Stimulated activated CD4-positive, alpha-beta T cell treated with anti-CD3 and anti-CD28 coated beads, Interleukin-1b, Interleukin-23, amount 100 ng/mL, for 48 hours (primary cell): ENCODE measurements at places on chromosomes 6 and 20.
A peak's percentile ranks its signal among the peaks of the same experiment; 100 is the strongest.

- no peak for DNase-seq
Observed at GRCh38 chr6:136532030-136532429, 18.2 kb downstream of the MAP7 start.

DNA sequence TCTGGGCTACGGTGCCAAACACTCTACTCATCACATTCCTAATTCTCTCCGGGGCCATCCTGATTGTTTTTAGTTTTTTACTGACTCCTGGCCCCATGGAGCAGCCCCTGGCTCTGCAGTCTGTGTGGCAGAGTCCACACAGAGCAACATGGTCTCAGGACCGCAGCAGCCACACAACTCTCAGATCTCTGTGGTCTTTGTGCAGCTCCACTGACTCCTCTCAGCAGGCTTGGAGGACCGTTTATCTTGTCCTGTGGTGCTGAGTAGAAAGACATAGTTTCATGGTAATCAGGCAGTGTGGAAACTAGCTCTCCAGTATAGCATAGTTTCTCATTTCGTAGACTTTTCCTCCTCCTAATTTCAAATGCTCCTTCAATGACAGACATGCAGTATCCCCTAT is 168.4 kb downstream of the EDN1 start:
- DNase-seq, result no peak

- no peak for DNase-seq
Observed at GRCh38 chr6:10031617-10032016, 383.3 kb downstream of the TFAP2A start.

GRCh38 chr6:96651816-96652215 is 88.9 kb downstream of the FHL5 start:
- no peak for DNase-seq

GRCh38 chr6:137894779-137895385 is 27.8 kb downstream of the TNFAIP3 start:
- no peak for DNase-seq

- DNase-seq, result no peak
Observed at GRCh38 chr20:45111799-45112471, 3.0 kb downstream of the WFDC5 start.

DNA sequence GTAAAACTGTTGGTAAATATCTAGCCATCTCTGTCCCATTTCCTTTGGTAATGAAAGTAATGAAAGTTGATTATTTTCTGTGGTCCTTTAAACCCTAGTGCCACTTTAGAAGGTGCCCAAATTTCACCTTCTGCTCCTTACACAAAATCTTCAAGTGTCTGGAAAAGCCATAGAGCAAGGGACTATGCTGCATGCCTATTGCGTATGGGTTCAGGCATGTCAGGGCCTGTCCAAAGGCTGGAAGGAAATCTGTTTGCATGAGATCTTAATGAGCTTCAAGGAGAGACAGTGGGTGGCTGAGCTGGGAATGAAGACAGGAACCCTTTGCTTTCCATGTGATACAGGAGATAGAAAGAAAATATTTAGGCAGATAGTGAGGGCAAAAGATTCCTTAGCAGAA is 66.6 kb upstream of the CCN6 start:
- DNase-seq, result no peak

GRCh38 chr20:5448449-5449118 is 131.8 kb upstream of the PROKR2 start:
- peak; percentile 29 for DNase-seq

GRCh38 chr20:25136643-25137559 is 55.0 kb upstream of the VSX1 start:
- DNase-seq, result no peak

- no peak for DNase-seq
Observed at GRCh38 chr6:72037006-72037405, 150.7 kb downstream of the RIMS1 start.

- DNase-seq, result peak; percentile 66
Observed at GRCh38 chr6:30463651-30464618, 25.4 kb upstream of the HLA-E start.

DNA sequence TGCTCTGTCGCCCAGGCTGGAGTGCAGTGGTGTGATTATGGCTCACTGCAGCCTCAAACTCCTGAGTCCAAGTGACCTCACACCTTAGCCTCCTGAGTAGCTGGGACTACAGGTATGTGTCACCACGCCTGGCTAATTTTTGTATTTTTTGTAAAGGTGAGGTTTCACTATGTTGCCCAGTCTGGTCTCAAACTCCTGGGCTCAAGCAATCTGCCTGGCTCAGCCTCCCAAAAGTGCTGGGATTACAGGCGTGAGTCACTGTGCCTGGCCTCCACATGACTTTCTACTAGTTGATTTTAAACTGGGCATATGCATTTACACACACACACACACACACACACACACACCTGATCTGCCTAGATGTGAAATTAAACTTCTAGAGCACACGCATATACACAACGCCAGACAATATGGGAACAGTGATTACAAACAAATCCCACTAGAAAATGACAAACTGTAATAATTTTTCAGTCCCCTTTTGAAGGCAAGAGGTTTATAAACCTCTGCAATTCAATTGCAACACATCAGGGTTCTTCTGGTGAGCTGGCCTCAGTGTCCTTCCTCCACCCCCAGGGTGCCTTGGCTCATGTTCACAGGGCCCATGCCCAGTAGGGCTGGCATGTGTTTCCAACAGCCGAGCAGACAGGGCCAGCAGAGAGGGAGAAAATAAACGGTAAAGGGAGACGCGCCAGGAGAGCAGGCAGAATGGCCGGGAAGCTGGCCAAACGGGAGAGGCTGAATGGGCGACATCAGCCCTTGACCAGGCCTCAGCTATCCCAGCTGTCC is 31.2 kb downstream of the PARD6B start:
- DNase-seq, result no peak

GRCh38 chr6:129485746-129486145 is 224.2 kb downstream of the ARHGAP18 start:
- no peak for DNase-seq

DNA sequence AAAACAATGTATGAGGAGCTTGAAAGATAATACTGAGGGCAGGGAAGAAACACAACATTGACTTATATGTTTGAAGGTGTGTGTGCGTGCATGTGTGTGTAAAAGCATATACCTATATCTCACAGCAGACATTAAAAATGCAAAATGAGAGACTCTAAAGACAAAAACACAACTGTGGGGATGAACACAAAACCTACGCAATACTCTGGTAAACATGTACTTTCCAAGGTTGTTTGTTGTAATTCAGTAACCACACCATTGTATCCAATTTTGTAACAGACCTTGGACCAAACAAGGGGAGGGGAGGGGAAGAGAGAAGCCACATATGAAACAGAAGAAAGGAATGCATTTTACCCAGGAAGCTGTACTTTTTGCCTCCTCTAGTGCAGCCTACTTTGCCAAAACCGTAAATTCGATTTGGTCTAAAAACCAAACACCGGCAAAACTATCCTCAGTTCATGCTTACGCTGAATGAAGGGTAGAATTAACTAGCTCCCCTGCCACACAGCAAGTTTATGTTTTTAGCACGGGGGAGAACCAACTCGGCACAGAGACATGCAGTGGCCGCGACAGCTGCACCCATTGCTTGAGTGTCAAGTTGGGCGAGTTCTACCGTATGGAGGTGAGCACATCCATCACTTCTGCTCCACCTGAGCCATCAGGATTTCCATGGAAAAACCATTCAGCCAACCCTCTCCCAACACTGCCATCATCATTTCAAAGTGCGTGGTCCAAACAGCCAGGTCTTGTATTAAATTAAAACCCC is 50.0 kb downstream of the CNKSR3 start:
- DNase-seq, result no peak

DNA sequence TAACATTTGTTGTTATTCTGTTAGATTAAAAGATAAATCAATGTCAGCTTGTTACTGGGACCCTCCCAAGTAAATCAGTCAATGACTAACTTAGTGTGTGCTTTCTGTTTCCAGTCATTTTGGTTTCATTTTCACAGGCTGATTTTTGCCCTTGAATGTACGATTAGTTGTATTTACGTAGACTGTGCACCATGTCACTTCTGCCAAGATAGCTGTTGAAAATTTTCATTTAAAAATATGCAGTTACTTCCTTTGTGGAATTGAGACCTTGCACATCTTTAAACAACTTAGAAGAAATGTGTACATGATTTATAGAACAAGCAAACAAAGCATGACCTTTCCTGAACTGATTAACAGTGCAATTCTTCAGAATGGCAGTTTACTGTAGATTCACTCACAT is 944.8 kb upstream of the CITED2 start:
- DNase-seq, result no peak

DNA sequence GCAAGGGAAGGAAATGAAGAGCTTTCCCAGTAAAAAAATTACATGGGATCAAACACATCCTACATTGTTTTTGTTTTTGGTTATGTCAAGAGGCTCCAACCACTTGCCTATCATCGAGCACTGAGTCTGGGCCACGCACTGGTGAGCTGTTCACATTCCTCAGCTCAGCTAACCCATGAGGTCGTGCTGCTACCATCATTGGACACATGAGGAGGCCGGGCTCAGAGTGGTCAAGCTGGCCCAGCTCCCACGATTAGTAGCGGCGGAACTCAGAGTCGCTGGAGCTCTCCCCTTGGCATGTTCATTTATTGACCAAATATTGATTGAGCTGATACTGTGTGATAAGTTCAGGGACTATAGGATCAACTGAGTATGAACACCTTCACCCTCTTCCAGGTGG is 164.9 kb downstream of the CDH26 start:
- no peak for DNase-seq

DNA sequence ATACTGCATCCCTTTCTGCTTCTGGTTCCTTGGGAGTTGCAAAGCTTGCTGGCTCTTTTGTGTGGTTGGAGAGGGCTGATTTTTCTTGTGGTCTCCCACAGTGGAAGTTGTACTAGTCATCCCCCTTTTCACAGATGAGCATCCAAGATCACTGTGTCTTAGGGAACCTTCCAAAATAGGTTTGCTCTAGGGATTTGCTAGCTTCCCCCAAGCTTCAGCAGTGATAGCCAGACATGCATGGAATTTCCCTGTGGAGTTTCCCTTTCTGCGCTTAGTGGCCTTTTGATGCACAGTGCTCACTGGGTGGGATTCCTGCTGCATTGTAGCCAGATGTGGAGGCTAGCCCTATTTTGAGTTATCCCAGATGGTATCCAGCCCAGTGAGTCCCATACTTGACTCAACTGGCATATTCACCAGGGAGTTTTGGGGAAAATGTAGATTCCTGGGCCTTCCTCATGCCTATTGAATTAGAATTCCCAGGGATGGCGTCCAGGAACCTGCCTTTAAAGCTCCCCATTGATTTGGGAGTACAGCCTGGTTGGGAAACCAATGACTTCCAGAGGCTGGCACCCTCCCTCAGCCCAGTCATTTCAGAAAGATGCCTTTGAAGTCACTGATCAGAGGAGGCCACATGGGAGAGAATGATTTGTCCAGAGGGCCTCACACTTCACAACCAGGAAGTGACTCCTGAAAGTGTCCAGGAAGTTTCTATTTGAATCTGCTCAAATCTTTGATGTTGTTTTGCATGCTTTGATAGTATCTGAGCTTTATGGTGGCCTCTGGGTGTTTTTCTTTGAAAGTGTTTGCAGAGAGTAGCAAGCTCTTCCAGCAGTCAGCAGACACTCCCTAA is 25.9 kb downstream of the PPARD start:
- peak; percentile 52 for DNase-seq

- DNase-seq, result no peak
Observed at GRCh38 chr6:139587469-139587868, 213.0 kb upstream of the CITED2 start.

GRCh38 chr20:46178891-46179290 is 60.8 kb downstream of the CD40 start:
- DNase-seq, result no peak

DNA sequence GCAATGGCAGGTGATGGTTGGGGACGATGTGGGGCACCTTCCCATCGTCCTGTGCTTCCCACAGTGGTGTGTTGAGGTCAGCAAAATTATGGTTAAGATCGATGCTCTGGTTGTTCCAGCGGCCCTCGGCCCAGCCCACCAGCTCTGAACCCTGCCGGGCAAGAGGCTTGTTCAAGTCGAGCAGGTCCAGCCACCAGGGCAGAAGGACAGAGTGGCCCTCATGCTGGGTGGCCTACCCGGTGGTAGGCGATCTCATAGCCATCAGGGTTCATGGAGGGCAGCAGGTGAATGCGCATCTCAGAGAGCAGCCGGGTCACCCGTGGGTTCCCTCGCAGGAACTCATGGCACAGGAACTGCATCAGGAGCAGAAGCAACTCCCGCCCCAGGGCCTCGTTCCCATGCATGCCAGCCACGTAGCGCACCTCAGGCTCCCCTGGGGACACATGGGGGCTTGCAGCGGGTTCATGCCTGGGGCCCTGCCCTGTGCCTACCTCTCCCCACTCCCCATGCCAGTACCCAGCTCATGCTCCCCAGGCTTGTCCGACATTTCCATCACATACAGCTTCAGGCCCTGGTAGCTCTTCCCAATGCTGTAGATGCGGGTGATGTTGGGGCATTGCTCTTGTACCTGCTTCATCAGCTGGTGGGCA is 4.3 kb downstream of the CPXM1 start:
- DNase-seq, result no peak

- DNase-seq, result no peak
Observed at GRCh38 chr6:89270951-89271721, 44.0 kb downstream of the GABRR2 start.

GRCh38 chr20:20665606-20666332 is 46.7 kb downstream of the RALGAPA2 start:
- DNase-seq, result no peak

DNA sequence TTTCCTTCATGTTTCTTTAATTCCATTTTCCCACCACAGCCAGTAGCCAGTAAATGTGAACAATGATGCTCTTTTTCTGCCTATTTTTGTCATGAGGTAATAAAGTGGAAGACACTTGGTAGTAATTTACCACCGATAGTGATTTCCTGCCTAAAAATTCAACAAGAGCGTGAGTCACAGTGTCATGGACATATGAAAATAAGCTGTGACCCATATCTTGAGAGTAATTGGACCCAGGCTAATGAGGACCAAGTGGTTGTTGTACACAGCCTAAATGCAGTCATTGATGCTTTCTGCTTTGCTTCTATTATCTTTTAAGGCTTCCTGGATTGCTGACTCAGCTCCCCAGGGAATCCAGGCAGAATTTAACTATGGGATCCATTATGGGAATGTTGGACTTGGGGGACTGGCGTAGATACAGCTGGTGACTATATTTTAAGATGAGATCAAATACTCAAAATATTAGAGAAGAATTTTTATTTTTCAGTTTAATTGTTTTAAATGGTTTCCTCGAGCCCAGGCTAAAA is 265.9 kb upstream of the FERMT1 start:
- no peak for DNase-seq

DNA sequence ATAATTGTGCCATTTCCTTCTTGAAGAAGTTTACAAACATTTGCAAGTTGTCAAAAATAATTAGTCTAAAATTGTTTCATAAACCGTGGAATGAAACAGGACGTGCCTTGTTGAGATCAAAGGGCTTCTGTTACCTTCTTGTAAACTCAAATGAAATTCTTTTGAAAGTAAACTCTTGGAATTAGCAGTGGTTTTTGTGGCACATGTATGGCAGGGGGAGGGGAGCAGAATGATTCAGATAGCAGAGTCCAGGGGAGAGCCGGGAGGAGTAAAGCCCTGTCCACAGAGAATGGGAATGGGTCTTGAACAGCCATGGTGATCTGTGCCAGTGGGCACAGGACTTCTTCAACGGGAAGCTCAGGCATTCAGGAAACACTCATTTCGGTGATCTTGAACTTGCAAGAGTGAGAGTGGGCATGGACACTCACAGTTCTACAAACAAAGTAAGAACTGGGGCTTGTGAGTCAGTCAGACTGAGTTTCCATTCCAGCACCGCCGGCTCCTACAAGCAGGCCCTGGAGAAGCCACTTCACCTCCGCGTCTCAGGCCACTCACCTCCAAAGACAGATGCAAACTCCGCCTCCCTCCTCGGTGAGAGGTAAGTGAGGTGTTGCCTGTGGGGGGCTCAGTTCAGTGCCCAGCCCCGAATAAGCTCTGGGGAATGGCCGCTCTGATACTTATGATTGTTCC is 143.1 kb downstream of the CDH26 start:
- no peak for DNase-seq

GRCh38 chr6:87633851-87634250 is 43.9 kb downstream of the ORC3 start:
- DNase-seq, result no peak
